ENCODE measurements at places on chromosomes 7 and 10.
A peak's percentile ranks its signal among the peaks of the same experiment; 100 is the strongest.

DNA sequence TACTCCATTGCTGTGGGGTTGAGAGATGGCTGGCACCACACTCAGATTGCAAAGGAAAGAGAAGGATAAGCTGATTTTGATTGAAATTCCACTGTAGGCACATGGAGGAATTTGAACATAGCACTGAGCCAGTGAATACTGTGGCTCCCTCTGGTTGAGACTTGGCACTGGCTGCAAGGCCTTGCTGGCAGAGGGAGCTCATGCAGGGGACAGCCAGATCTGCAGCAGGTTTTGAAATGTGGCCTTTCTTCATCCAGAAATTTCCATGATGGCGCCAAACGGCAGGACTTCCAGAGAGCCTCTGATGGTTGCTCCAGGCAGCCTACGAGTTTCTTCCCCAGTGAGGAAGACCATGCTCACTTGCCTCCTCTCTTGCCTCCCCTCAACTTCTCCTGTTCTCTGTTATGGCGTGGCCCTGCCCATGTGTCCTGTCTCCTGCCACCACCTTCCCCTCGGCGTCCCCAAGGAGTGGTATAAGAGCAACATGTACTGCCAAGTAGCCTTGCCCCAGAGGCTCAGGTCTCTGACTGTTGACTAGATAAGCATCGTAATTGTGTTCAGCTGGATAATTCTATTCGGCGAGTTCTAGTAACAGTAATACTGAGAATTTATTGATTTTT is 265.6 kb downstream of the CCDC3 start:
- no peak for DNase-seq

DNA sequence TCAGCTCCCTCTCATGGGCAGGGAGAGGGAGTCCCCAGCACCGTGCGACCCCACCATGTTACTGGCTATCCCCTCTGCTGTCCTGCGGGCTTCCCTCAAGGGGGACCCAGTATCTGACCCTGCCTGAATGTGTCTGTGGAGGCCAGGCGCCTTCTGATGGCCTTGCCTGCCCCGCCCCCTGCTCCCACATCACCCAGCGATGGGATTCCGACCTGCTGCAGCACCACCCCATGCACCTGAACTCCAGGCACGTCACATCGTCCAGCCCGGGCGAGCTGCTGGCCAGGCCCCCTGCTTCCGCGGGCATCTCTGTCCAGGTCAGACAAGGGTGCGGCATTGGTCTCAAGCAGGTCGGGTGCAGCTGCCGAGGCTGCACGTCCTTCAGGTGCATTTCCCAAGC is 19.0 kb downstream of the LRRC27 start:
- DNase-seq, result no peak

- no peak for DNase-seq
Observed at GRCh38 chr7:105216786-105217185, 171.9 kb downstream of the SRPK2 start.

DNA sequence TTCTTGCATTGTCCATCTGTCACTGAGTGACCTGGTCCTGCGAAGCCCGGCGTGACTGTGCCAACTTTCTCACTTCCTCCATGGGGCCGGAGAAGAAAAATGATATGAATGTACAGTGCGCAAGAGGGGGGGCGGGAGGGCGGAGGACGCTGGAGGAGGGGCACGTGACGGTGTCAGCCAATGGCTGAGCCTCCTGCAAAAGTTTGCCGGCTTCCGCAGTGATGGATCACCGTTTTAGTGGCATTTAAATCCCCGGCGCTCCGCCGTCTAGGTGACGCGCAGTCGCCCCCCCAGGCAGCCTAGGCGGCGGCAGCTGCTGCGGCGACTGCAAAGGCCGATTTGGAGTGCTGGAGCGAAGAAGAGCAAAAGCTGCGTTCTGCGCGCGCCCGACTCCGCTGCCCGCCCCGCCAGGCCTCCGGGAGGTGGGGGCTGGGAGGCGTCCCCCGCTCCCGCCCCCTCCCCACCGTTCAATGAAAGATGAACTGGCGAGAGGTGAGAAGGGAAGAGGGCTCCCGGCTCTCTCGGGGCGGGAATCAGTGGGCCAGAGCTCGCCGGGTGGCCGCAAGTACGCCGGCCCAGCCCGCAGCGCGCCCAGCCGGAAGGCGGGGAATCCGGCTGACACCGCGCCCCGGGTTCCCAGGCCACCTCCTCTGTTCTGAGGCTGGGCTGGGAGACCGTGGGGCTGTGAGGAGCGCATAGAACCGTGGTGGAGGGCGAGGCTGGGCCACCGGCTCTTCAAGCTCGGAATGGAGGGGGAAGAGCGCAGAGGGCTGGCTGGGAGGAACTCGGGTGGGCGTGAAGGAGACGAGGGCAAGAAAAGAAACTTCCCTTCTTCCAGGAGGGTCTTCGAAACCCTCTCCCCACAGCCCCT is at the start of gene HOXA1:
Gene HOXA1 (minus strand): TSS at position 104 of the 871 bp plus-strand sequence. CDS start 88 bp downstream, at position 16.
- peak; percentile 96 for DNase-seq

DNA sequence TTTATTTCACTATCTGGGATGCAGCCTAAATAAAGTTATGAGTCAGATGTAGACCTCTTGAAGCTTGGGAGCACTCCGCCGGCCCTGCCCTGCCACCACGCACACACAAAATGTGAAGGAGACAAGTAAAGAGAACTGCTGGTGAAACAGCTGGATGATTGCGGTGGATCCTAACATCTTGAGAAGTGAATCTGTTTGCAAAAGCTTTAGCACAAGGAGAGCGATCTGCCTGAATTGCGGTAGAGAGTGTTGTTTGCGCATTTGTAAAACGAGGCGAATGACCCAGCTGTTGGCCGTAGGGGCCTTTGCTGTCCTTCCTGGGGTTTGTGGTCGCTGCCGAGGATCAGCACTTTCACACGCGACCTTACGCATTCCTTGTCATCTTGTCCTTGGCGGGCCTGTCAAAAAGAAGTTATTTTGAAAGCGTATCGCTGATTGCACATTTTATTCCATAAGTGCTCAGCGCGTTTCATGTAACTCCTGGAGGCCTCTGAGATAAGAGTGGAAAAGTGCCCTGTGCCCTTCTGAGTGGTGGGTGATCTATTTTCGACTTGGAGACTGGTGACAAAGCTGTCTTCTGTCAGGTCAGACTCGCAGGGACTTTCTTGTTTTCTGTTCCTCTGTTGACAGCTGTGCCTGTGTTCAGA is 40.8 kb downstream of the RBM20 start:
- no peak for DNase-seq

DNA sequence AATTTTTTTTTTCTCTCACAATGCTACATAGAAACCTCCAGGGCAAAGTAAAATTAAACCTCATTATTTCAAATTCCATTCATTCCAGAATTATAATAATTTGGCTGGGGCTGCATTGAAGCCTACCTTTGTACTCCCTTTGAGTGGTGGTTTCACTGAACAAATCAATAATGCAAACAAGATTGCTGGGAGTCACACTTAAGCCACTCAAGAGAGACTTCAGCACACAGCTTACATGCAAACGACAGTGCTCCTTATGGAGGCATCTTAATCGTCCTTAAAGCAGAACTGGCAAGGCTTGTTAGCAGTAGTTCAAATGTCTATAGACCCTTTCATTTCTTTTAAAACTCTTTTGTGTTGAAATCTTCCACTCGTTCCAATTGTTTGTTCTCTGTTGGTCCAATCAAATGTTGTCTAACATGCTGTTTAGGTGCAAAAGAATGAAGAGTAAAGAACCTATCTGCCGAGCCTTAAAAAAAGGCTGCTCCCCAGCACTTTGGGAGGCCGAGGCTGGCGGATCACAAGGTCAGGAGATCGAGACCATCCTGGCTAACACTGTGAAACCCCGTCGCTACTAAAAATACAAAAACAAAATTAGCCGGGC is 294.9 kb downstream of the FGFR2 start:
- no peak for DNase-seq

- DNase-seq, result peak; percentile 27
Observed at GRCh38 chr10:26556748-26557640, 118.9 kb downstream of the APBB1IP start.

GRCh38 chr10:100740476-100741377 is 4.7 kb upstream of the PAX2 start:
- no peak for DNase-seq

- DNase-seq, result no peak
Observed at GRCh38 chr7:89104748-89105685, 309.5 kb upstream of the TEX47 start.

GRCh38 chr7:25752154-25752553 is 399.8 kb upstream of the NFE2L3 start:
- DNase-seq, result no peak

DNA sequence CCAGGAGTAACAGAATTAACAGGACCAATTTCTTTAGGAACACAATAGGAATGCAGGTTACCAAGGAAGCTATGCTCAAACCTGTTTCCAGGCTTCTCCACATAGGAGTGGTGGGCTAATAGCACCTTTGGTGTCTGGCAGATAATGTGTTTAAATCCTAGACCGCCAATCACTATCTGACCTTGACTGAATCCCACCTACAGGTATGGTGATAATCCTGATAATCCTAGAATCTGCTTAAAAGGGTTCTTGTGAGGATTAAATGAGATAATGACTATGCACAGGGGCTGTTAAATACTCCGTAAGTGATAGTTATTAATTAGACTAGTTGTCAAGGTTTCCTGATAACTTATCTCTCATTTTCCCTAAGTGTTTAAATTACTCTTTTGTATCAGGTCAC is 81.2 kb downstream of the EPC1 start:
- DNase-seq, result no peak
